ENCODE measurements at places on chromosomes 5 and 9.

DNA sequence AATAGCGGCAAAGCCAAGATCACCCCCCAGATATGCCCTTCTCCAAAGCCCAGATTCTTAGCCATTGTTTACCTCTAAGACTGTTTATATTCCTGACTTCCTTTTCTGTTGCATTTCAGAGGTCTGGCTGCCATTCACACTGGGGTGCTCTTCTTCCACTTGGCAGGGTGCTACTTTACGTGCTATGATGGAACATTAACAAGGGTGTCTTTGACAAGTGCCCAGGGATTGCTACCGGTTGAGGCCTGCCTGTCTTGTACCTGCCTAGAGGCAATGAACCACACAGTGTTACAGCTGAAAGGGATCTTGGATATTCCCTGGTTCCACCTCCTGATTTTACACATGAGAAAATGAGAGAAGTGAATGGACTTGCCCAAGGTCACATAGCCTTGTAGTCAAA lies 352.1 kb upstream of the KIF2A start:
- no peak for DNase-seq

- DNase-seq: no peak
Measured at GRCh38 chr5:158054223-158055110, 195.5 kb upstream of the CLINT1 start.

- no peak for DNase-seq
Measured at GRCh38 chr5:140115186-140115500, 1.2 kb downstream of the PURA start.

GRCh38 chr5:56710826-56711590 lies 104.3 kb upstream of the MAP3K1 start:
- no peak for DNase-seq

DNA sequence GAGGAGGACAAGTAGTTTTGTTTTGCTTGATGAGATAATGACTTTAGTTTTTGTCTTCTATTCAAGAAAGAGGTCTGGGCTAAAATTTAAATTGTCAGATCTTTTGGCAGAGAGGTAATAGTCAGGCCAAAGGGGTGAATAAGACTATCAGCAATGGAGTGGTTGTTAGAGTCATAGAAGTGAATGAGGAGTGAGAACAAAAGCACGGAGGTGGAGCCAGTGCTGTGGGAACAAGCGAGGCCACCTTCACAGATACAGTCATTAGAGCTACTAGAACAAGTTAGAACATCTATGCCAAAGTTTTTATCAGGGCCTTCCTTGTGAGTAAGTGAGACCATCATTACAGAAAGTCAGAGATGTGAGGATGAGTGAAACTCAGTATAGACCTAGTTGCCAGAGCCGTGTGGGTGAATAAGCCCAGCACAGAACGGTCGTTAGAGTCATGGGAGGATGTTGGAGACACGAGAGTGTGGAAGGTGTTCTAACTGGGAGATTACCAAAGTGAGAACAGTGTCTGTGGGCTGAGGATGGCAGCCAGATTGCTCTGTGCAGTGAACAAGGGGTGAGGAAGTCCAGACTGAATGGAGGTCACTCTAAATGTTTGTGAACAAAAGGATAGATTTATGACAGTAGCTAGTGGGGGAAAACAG lies 135.1 kb downstream of the RPS23 start:
- DNase-seq: no peak

- DNase-seq: no peak
Measured at GRCh38 chr5:132378580-132378979, 9.1 kb downstream of the SLC22A5 start.

- no peak for DNase-seq
Measured at GRCh38 chr5:14534773-14535172, 46.8 kb upstream of the OTULINL start.

- no peak for DNase-seq
Measured at GRCh38 chr5:87121304-87122150, 146.2 kb upstream of the RASA1 start.

DNA sequence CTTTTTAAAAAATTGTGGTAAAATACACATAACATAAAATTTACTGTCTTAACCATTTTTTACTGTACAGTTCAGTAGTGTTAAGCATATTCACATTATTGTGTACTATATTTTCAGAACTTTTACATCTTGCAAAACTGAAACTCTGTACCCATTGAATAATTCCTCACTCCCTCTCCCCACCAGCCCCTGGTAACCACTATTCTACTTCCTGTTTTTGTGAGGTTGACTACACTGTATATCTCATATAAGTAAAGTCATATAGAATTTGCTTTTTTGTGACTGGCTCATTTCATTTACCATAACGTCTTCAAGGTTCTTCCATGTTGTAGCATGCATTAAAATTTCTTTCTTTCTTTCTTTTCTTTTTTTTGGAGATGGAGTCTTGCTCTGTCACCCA lies 87.0 kb downstream of the LNPEP start:
- no peak for DNase-seq

- DNase-seq: no peak
Measured at GRCh38 chr5:56676091-56676768, 139.1 kb upstream of the MAP3K1 start.

GRCh38 chr5:151456321-151456940 lies 9.0 kb downstream of the SLC36A1 start:
- DNase-seq: no peak

GRCh38 chr9:2936221-2936620 lies 92.3 kb upstream of the PUM3 start:
- DNase-seq: no peak

GRCh38 chr9:967903-968641 lies 8.4 kb upstream of the DMRT3 start:
- no peak for DNase-seq

DNA sequence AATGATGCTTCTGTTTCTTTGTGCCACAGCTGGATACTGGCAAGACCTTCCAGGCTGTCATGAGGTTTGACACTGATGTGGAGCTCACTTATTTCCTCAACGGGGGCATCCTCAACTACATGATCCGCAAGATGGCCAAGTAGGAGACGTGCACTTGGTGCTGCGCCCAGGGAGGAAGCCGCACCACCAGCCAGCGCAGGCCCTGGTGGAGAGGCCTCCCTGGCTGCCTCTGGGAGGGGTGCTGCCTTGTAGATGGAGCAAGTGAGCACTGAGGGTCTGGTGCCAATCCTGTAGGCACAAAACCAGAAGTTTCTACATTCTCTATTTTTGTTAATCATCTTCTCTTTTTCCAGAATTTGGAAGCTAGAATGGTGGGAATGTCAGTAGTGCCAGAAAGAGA lies 65.5 kb downstream of the ACO1 start:
- DNase-seq: no peak

GRCh38 chr5:120055858-120056257 lies 408.2 kb upstream of the PRR16 start:
- DNase-seq: no peak

DNA sequence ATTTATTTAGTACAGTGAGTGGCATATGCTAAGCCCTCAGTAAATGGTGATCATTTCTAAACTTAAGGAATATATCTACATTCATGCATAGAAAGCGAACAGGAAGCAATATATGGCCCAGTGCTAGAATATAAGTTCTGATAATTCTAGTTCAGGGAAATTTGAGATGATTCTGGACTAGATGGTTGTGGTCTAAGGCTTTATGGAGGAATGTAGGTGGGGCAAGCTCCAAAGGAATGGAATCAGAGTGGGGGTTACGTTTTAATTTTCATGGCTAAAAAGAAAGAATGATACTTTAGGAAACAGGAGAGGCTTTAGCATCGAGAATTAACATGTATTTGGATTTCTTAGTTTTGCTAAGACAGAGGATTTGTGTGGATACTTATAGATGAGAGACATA lies 56.1 kb downstream of the MTREX start:
- no peak for DNase-seq

GRCh38 chr5:157818368-157818767 lies 40.6 kb downstream of the CLINT1 start:
- DNase-seq: no peak

DNA sequence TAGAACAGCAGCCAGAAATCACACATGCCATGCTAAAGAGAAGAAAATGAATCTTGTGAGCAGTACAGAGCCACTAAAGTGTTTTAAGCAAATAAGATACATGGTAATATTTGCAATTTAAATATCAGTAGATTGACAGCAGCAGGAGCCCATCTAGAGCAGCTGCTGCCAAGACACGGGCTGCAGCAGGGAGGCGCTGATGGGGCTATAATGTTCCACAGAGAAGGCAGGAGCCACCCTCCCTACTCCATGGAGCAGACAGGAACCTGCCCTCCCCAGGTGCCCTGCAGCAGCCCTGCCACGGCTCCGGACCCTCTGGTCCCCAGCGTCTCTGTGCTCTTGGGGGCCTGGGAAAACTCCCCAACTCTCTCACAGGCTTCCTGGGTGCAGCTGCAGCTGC lies 224.1 kb upstream of the ISL1 start:
- DNase-seq: no peak

DNA sequence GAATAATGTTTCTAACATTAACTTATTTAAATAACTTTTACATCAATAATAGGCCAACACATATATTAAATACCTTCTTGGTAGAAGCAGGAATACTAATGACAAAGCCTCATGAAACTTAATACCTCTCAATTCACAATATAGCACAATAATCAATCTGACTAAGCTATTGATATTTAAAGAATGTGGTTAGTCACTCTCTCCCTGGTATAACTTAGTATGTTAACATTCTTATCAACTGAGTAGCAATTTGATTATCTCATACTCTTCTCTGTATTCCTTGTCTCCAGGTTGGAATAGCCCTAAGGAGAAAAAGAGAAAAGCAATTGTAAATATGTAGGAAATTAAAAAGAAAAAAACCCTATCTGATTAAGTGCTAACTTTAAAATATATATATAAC lies 4.9 kb upstream of the PGGT1B start:
- DNase-seq: no peak

DNA sequence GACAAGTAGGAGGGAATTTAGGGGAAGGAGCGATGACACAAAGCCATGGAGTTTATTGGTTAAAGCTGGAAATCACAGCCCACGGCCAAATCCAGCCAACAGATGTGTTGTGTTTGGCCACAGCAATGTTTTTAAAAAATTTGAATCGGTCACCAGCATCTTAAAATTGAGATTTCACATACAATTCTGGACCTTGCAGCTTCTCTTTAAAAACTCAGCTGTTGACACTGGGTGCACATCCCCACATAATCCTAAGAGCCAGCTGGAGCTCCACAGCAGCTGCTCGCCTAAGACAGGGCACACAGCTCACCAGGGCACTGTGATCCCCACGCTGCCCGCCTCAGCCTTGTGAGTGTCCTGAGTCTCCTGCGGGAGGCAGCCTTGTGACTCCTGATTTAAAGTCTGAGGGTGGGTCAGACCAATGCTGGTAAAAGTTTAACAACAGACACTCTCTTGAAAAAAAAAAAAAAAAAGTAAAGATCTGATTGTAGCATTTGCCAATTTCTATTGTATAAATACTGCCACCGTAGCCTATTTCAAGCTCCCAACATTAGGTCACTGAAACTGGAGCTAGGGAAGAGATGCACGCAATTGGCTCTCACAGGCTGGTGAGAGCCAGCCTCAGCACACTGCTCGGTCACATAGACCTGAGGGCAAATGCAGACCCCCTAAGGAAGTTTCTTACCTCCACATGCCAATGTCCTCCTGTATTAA lies 124.8 kb downstream of the HSD17B3 start:
- DNase-seq: no peak

GRCh38 chr9:19895006-19895405 lies 106.2 kb upstream of the SLC24A2 start:
- DNase-seq: no peak

GRCh38 chr5:13941468-13941867 lies 3.0 kb downstream of the DNAH5 start:
- no peak for DNase-seq

GRCh38 chr5:150642991-150643710 lies 2.7 kb downstream of the SYNPO start:
- DNase-seq: no peak

GRCh38 chr5:151751091-151751490 lies 7.3 kb downstream of the ATOX1 start:
- no peak for DNase-seq
